Endothelial cell of umbilical vein (primary cell): ENCODE measurements at places on chromosomes 3 and 15. TPM values are rescaled to one million over a fixed set of nuclear protein-coding genes. Genes with fewer than 3 reads are reported as not detected.

Gene PAQR5
- total RNA-seq, result 0.09 TPM in 1 of 2 replicates, not detected in the other

Gene GOLGA6L10
- 3.9 and 4.4 TPM in 2 replicates for total RNA-seq

GRCh38 chr3:48305396-48305795, 28.1 kb downstream of the SPINK8 start:
- peaks cover 31% of the 10 kb centered on the region for H3K27me3 ChIP-seq
- no peaks in the 10 kb centered on the region for H3K36me3 ChIP-seq

DNA sequence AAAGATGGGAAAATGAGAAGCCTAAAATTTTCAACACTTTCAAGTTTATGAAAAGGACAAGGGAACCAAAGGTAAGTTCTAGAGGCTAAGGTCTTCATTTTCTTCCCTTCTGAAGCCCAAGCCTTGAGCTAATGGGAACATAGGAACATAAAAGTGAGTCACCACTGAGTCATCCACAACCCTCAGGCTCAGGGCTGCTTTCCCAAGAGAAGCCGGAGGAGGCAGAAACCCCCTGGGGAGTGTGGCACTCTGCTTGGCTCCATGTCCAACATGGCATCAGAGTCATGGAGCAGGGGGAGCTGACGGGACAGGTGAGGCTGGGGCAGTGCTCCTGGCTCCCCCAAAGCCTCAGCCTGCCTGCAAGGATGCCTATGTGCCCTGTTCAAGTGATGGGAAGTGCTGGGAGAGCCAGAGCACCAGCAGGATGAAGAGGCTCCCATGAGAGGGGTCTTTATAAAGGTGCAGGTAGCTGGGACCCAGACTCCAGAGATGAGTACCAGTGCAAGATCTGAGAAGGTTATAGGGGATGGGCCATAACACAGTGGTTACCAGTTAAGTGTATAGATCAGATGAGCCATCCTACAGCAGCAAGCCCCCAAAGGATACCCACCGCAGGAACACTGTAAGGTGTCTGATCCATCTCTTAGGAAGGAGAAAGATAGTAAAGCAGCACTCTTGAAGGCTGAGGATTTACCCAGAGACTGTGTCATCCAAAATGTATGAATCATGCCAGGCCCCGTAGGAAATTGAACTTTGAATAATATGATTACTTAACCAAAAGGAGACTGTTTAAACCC, 31.8 kb upstream of the RYR3 start:
- H3K27ac ChIP-seq, result no peak overlapping the region
- H3K27me3 ChIP-seq, result no peaks in the 10 kb centered on the region
- H3K36me3 ChIP-seq, result no peaks in the 10 kb centered on the region
- DNase-seq, result peak; percentile 76

- H3K27ac ChIP-seq, result no peak overlapping the region
- DNase-seq, result no peak
- H3K36me3 ChIP-seq, result no peaks in the 10 kb centered on the region
- H3K27me3 ChIP-seq, result no peaks in the 10 kb centered on the region
- no peak overlapping the region for H3K4me3 ChIP-seq
Measured at GRCh38 chr3:197961582-197961945, 1.5 kb downstream of the LMLN start.

Gene PPM1L
- total RNA-seq, result 2.3 and 2.9 TPM in 2 replicates

- DNase-seq, result peak; percentile 33
- H3K4me1 ChIP-seq, result no peaks in the 10 kb centered on the region
- H3K27me3 ChIP-seq, result no peaks in the 10 kb centered on the region
- no peak overlapping the region for H3K27ac ChIP-seq
Measured at GRCh38 chr3:79497447-79498111, 270.2 kb downstream of the ROBO1 start.

Gene C3orf20
- total RNA-seq, result not detected in 2 replicates

- peaks cover 2% of the 10 kb centered on the region for H3K4me1 ChIP-seq
- H3K4me3 ChIP-seq, result no peak overlapping the region
- no peaks in the 10 kb centered on the region for H3K27me3 ChIP-seq
Measured at GRCh38 chr15:94026458-94027304, 204.7 kb upstream of the MCTP2 start.
